ENCODE measurements at places on chromosomes 3 and 15.

DNA sequence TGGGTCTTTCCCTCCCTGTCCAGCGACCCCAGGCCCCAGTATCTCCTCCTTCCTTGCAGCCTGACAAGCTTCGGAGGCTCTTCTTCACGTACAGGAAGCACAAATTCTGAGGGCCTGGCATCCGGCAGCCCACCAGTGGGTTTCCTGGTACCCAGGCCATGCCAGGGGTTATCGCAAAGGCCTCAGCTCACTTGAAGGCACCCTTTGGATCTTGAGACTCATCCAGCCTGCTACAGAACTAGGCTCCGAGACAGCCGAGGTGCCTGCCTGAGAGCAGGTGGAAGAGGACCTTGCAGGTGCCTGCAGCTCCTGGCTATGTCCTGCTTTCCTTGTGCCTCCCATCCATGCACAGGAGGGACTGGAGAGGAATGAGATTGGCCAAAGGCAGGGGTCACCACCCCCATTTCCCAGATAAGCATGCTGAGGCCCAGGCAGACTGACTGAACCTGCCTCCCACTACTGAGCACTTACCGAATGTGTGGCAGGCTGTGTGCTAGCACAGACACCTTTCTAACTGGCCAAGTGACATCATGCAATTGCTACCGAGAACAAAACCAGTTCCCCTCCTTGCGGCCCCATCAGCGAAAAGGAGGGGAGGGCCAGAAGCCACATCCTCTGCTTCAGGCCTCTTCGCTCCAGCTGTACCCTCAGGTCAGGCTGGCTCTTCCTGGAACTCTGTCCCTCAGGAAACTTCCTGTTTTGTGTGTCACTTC, 11.2 kb downstream of the SH2D7 start:
- DNase-seq, result no peak

DNA sequence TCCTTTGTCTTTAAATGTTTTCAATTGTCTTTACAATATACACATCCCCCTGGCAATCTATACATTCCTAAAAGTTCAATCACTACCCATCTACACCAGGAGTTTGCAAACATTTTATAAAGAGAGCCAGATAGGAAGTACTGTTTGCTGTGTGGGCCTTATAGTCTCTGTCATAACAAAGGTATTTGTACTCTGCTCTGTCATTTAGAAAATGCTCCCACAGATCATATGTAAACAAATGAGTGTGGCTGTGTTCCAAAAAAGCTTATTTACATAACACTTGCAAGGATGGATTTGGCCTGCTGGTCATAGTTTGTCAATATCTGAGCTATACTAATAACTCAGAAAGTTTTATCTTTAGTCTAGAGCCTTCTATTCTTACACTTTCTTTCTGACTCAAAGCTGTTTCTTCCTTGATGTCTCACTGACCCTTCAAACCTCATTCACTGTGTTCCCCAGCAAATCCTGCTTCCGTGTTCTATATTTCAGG, 511.9 kb downstream of the GBE1 start:
- no peak for DNase-seq

DNA sequence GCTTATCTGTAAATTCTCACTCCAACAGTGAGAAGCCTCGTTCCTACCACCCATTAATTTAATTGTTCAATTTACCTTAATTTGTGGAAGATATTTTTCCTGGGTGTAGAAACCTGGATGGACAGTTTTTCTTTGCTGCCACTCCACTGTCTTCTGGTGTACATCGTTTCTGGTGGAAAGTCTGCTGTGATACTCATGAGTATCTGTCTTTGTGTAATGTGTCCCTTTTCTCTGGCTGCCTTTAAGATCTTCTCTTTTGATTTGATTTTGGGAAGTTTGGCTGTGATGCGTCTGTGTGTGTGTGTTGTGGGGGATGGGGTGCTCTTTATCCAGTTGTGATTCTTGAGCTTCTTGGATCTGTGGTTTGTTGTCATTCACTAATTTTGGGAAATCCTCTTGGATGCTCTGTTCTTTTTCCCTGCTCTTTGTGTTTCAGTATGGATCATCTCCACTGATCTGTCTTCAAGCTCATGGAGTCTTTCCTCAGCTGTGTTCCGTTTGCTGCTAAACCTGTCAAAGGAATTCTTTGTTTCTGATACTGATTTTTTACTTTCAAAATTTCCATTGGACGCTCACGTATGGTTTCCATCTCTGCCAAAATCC, 42.2 kb upstream of the NR2C2 start:
- DNase-seq, result no peak

- no peak for DNase-seq
Observed at GRCh38 chr15:74790080-74790916, 8.4 kb downstream of the CSK start.

DNA sequence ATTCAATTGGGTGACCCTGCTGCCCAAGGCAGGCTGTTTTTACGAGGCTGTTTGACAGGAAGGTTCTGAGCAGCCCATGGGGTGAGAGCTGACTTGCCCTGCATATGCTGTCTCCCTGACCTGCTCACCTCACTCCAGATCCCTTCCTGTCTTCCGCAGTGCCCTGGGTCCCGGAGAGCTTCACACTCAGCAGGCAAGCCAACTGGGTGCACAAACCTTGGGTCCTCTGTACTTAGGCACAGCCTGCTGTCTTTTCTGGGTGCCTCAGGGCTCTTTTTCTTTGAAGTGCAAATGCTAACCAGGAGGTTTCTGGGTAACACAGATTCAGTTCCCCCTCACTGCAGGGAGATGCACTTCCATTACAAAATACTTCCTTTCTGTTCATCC, 32.8 kb downstream of the ZXDC start:
- no peak for DNase-seq

DNA sequence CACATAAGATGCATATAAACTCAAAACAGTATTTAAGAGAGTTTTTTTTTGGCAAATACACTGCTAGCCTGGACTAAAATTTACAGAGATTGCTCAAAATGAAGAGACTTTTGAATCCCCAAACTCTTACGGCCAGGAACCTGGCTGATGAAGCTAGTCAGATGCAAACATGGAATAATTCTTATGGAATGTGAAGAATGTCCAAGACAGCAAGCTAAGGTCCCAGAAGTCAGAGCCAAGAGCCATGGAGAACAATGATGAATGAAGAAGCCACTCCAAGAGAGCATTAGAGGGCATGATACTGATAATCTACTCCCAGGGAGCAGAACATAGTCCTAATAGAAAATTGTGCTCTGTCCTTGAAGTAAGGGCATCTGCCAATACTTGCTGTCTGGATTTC, 705.5 kb downstream of the DIPK2A start:
- DNase-seq, result no peak

GRCh38 chr3:114259566-114259965, 22.2 kb upstream of the ZNF80 start:
- DNase-seq, result no peak

- DNase-seq, result no peak
Observed at GRCh38 chr15:64970698-64971097, 19.0 kb downstream of the SPG21 start.

- DNase-seq, result no peak
Observed at GRCh38 chr3:54713031-54713430, 214.8 kb downstream of the LRTM1 start.

DNA sequence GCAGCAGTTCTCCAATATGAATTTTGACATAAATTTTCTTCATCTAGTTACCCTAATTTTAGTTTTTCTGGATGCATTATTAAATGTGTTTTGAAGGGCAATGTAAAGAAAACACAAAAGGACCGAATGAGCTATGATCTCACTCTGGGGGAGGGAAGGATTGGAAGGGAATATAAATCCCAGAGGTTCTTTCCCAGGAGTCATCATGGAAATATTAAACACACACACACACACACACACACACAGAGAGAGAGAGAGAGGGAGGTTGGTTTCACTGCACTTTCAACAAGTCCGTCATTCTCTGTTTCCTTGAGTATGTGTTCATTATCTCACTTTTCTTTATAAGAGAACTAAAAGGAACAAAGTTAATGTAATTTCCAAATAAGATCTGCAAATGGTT, 70.7 kb upstream of the DCBLD2 start:
- DNase-seq, result no peak

DNA sequence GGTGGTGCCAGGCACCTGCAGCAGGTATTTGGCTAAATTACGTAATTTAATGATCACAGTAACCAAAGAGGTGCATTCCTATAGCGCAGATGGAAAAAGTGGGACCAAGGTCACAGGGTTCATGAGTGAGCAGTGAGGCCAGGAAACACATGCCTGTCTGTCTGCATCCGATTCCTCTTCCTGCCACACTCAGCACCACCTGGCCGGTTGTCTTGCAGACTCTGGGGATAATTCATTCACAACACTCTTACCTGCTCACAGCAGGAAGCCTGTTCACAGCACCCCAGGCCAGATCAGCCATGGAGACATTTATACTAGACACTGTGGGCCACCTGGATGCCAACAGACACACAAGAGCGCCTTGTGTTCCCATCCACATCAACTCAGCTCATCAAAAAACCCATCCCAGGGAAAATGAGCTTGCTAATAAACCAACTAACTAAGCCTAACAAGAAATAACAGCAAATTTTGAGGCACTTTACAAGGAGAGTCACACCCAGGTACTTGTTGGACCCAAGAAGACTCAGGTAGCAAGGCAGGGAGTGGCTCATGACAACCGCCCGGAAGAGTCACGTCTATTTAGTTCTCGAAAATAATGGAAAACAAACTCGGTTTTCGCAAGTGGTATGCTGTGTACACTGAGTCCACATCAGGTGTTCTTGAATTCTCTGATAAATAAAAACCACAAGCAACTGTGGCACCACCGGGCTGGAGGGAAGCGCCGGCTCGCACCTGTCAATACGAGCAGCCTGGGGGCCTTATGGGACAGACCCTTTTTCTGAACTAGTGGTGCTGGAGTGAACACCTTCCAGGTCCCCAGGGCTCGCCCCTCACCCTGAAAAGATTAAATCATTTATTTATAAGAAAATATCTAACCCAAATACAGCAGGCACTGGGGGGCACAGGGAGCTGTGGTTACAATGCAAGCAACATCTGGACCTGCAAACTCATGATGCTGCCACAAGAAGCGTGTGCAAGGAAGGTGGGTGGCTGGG, 40.5 kb downstream of the FAM174B start:
- no peak for DNase-seq

GRCh38 chr15:71683411-71684274, 126.7 kb upstream of the NR2E3 start:
- DNase-seq, result no peak

DNA sequence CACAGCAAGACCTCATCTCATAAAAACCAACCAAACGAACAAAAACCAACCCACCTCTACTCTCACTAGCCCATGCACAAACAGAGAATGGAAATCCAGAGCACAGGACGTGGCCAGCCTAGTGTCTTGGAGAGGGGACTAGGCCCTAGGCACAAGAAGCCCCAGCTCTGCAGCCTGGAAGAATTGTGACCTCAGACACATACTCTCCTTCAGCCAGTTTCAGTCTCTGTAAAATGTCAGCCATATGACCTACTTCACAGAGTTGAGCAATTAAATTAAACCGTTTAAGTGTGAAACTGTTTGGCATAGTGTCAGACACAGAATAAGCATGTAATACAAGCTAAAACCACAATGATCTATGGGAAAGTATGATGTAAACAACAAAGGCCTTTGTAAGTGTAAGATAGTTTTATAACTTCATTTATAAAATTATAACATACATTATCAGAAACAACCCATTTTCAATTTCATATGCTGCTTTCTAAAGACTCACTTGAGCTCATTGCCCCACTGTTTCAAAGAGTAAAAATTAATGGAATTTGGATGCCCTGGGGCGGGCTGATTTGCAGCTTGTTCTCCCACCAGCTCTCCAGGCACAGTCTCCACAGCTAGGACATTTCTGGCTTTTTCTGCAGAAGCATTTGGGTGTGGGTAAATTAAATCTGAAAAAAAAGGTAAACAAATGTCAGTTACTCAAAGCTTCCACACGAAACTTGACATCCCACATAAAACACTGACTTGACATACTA, 32.9 kb downstream of the TBC1D2B start:
- DNase-seq, result no peak

Measured in NCI-H2107 (cell line).